ENCODE measurements at places on chromosomes 12 and 14. TPM values are rescaled to one million over a fixed set of nuclear protein-coding genes. Genes with fewer than 3 reads are reported as not detected.

SIX6 gene
- total RNA-seq = not detected

MIP gene
- 0.98 TPM for total RNA-seq

FOXG1 gene
- not detected for total RNA-seq

GOLGA5 gene
- total RNA-seq = 25.2 TPM

STON2 gene
- 17.9 TPM for total RNA-seq

ACYP1 gene
- 17.3 TPM for total RNA-seq

LHX5 gene
- not detected for total RNA-seq
